ENCODE measurements at places on chromosomes 12 and 14.

GRCh38 chr14:93643127-93643526, 145.2 kb downstream of the PRIMA1 start:
- DNase-seq = no peak

- DNase-seq = no peak
These were observed 154.8 kb downstream of the PRKCH start for GRCh38 chr14:61476105-61476753.

DNA sequence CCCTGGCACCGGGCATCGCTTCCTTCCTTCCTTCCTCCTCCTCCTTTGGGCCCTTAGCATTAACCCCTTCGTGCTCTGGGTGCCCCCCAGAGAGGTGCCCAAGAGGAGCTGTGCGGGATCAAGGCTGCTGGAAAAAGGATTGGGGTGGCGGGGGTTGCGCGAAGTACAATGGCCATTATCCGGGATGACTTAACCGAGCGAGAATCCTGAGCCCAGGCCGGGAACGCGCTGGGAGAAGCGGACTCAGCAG, 2.8 kb downstream of the DHH start:
- no peak for DNase-seq

DNA sequence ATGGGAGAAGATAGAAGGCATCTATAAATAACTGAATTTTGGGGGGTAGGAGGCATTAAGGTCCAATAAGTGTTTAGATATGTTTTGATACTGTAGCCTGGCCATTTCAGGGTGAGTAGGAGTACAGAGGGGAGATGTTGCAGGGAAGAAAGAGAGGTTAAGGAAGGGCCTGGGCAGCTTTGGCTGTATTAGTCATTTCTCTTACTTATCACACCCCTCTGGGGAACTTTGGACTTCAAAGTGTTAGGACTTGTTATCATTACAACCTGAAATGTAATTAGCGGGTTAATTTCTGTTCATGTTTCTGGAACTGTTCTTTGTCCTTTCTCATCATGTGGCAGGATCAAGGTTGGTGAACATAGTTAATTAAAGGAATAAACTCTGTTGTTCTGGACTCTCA, 40.3 kb downstream of the SUSD6 start:
- DNase-seq = peak; percentile 31

DNA sequence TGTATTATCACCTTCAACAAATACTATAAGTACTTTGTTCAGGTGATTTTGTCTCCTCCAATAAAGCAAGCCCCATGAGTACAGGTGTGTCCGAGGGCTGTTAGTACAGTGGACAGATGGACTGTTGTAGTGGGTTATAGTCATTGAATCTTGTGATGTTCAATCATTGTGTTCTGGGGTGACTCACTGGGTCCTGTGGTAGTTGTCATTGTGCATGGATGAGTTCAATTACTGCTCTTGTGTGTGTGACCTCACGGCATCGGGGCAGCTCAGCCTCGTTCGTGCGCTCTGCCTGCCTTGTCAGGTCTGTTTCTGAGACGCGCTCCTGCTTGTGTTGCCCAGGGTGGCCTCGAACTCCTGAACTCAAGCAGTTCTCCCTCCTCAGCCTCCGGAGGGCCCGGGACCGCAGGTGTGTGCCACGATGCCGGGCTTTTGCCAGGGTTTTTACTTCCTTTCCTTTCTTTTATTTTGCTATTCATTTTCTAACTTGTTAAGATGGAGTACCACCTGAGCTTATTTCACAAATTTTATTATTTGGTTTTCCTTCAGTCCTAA, 72.2 kb downstream of the DDX51 start:
- DNase-seq = no peak

DNA sequence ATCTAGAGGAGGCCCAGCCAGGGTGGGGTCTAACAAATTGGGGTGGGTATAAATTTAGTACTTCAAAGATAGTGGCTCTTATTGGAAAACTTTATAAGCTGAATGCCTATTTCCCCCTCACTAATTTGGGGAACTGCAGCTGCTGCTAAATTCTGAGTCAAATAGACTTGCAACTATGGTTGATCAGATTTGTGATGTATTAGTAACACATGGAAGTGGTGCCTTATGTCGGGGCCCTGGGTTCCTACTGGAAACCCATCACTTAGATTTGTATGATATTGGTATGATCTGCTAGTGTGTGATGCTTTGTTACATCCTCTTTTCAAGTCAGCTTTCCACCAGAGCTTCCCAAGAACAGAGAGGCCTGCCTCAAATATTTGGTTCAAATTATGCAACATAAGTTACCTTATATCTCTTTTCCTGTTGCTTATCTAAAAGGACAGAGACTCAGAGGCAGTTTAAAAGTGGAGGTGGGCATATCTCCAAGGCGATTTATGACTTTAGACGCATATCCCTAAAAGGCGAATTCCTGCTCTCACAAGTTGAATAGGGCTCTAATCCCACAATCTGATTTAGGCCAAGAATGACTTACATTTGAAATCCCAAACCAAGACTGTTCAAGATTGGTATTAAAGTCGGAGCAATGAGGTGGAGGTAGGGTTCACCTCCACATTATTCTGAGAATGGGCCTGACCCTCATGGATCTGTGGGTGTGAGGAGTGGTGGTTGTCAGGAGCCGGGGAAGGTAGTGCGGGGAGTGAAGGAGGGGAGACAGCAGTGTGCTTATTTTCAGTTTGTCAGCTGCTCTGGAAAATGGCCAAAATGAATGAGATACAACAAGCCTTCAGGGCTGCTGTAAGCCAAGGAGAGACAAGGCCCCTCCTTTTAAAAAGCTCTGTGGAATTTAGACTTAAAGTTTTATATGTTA, 425.8 kb downstream of the RAD51B start:
- no peak for DNase-seq

- DNase-seq = peak; percentile 68
These were observed 28.1 kb downstream of the TRPV4 start for GRCh38 chr12:109804820-109805761.

DNA sequence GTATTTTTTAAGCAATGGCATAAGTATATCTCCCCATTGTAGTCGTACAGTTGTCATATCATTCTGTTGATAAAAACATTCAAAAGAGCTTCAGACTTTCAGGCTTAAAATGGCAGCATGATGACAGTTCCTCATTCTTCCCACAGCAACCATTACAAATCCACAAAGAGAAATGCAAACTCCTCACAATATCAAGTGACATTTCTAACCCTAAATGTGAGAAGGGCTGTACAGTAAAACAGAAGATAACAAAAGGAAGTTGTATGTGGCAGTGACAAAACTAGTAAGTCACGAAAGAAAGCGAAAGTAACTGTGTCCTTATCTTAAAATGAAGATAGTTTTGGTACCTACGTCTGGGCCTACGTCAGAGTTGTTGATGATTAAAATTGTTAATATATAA, 46.7 kb downstream of the GXYLT1 start:
- DNase-seq = peak; percentile 87

DNA sequence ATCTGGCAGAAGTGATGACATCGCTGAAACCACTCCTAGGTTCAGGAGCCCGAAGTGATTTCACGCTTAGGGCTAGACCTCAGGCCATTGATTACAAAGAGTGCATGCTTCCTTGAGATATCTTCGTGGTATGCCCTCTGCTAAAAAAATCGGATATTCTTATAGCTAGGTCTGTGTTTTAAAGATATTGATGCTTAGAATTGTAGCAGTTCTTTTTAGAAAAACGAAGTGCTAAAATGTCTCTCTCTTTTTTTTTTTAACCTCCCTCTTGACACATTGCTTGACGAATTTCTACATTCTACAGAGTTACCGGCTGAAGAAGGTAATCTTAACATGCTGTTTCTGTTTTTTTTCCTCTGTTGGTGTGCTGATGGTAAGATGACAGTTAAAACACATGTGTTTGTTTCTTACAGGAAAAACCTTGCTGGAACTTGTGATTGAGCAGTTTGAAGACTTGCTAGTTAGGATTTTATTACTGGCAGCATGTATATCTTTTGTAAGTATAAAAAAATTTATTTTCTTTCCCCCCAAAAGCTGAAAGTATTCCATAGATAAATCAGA, 1.3 kb downstream of the ATP2A2 start:
- DNase-seq = peak; percentile 59

- no peak for DNase-seq
These were observed 3.7 kb downstream of the KERA start for GRCh38 chr12:91053951-91054715.

DNA sequence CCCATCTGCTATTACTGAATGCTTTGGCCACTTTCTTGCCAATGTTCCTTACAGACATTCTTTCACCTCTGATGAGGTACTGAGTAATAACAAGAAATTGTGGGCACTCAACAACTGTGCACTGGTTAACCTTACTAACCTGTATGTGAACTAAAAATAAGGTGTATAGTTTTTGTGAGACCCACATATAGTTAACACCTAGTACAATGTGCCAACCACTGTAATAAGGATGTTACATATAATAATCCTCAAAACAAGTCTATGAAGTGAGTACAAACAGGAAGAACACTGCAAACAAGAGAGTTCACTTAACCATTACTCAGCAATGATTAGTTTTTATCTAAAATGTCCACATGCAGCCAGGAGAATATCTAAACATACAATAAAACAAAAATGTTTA, 4.5 kb downstream of the DDHD1 start:
- DNase-seq = no peak

GRCh38 chr12:18487509-18487908, 226.2 kb downstream of the PIK3C2G start:
- DNase-seq = no peak

DNA sequence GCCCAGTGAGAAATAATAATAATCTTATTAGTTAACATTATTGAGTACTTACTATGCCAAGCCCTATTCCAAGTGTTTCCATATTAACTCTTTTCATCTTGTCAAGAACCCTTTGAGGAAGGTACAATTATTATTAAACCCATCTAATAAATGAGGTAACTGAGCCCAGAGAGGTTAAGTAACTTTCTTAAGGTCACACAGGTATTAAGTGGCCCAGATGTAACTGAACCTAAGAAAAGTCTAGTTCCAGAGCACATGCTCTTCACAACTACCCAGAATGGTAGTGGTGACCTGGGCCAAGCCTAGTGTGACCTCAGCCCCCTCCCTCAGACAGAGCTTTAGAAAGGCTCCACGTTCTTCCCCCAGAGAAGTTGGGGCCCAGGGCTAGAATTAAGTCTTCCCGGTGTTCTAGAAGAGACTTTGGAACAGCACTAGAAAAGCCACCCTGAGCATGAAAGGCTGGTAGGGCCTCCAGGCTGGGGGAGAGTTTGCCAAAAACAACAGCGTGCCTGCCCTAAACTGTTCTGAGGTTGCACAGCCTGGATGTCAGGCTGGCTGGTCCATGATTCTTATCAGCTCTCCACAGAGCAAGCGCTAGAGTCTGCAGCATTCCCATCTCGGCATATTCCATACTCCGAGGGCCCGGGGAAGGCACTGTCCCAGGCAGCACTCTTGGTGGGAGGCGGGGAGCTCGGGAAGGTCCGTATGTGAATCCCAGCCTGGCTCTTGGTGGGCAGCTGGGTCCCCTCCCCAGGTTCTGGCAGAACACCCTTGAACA, 41.3 kb upstream of the CTDSP2 start:
- DNase-seq = no peak

- peak; percentile 94 for DNase-seq
These were observed 110.4 kb downstream of the ZFP36L1 start for GRCh38 chr14:68682166-68683103.

DNA sequence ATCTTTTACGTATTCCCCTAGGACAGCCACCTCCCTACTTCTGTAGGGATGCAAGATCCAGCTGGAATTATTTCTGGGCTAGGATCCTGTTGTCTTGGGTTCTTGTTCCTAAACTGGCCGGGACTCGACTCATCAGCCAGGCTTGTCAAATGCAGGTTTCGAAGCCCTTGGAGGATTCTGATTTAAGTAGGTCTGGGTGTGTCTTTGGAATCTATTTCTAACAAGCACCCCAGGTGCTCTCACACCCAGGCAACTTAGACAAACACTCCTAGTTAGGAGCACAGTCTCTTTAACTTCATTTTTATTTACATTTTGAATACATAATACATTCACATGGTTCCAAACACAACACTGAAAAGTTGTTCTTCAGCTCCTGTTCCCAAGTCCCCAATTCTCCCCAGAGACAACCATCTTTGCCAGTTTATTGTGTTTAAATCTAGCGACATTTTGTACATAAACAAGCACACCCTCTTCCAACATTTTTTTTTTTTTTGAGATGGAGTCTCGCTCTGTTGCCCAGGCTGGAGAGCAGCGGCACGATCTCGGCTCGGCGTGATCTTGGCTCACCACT, 20.9 kb downstream of the MORN3 start:
- no peak for DNase-seq

- DNase-seq = peak; percentile 58
These were observed 1.4 kb downstream of the TMTC1 start for GRCh38 chr12:29782285-29782870.

DNA sequence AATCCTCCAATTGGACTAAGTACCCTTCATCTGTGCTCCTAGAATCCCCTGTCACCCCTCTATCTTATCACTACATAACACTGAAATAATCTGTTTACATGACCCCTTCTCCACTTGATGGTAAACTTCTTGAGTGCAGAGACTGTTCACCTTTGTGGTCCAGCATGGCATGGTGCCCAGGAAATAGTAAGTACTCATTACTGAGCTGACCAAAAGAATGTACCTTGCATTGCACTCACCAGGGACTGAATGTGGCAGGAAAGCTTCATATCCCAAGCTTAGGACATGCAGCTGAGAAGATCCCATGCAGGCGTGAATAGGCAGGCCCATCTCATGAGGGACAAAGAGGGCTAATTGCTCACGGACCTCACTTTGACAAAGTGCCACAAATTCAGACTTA, 1.4 kb upstream of the GARIN2 start:
- DNase-seq = no peak

GRCh38 chr12:52151837-52152783, 39.7 kb downstream of the KRT80 start:
- DNase-seq = peak; percentile 59

DNA sequence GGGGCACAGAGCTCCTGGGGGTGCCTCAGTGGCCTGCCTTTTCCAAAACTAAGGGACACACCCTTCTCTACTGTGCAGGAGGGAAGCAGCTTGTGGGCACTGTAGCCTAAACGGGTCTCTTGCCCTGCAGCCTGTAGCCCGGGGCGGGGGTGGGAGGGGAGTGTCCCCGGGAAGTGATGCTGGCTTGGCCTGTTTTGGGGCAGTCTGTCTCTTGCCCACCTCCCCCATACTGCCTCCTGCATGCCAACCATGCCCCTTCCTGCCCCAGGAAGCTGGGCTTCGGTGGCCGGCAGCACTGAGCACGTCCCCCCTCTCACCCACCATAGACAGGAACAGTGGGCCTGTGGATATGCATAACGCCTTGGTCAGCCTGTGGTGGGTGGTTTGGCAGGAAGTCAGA, 43.4 kb downstream of the PRIMA1 start:
- DNase-seq = no peak

- DNase-seq = peak; percentile 44
These were observed 35.9 kb downstream of the FBLN5 start for GRCh38 chr14:91911474-91912032.

DNA sequence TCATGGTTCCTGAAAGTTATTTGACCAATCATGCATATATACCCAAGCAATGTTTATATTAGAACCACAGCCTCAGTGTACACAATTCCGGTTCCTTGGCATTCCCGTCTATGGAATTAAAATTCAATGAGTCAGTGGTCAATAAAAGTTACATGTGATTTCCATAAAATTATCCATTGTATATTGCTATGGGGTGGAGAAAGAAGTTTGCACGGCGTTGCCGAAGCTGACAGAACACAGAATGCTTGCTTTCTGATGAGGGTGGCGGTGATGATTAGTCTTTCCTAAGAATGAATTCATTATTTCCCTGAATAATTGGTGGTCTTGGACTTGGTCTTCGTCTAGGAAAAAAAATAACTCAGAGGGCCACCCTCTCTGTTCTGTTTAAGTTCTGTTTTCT, 214.1 kb downstream of the ANO2 start:
- no peak for DNase-seq
